Tibial nerve (tissue), 4 donors: ENCODE measurements at places on chromosomes 3 and 15. TPM values are rescaled to one million over a fixed set of nuclear protein-coding genes. Genes with fewer than 3 reads are reported as not detected.

OXTR gene
- total RNA-seq = 1.5 TPM

GOLGA8H gene
- total RNA-seq = 1.7 TPM

AMIGO3 gene
- total RNA-seq = 4.2 TPM

P2RY1 gene
- 8.4 TPM for total RNA-seq

- DNase-seq = no peak
Observed at GRCh38 chr15:27454281-27455075, 483.5 kb downstream of the GABRG3 start.

GRCh38 chr3:150727653-150728502, 24.2 kb upstream of the ERICH6 start:
- DNase-seq = peak; percentile 39

GRCh38 chr3:60675424-60675823, 575.8 kb downstream of the FHIT start:
- DNase-seq = no peak

DNA sequence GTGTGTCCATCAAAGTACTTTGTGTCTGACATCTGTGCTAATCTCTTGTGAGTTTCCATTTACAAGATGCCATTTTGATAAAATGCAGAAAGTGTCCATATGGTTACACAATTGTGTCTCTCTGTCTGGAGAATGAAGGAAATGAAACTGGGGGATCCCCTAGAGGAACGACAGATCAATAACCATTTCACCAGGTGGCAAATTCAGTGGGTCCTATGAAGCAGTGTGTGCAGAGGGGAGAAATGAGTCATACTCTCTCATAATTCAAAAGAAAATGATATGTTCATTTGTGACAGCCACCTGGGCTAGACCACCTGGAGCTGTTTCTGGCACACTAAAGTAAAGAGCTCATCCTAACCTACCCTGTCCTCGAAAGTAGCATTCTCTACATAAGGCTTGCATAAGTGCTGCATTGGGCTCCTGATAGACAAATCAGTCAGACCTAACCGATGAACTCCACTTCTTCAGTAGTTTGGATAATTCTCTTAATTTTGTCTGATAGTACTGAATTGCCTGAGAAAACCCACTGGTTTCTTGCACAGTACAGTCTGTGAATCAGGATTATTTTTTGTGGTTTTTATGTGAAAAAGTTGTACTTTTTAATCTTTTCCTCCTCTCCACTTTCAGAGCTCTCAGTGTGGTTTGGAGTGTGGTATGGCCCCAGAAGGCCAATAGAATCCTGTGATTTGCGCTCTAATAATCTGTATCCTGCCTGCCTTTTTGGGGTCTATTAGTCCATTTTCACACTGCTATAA, 10.3 kb upstream of the CD47 start:
- DNase-seq = no peak

DNA sequence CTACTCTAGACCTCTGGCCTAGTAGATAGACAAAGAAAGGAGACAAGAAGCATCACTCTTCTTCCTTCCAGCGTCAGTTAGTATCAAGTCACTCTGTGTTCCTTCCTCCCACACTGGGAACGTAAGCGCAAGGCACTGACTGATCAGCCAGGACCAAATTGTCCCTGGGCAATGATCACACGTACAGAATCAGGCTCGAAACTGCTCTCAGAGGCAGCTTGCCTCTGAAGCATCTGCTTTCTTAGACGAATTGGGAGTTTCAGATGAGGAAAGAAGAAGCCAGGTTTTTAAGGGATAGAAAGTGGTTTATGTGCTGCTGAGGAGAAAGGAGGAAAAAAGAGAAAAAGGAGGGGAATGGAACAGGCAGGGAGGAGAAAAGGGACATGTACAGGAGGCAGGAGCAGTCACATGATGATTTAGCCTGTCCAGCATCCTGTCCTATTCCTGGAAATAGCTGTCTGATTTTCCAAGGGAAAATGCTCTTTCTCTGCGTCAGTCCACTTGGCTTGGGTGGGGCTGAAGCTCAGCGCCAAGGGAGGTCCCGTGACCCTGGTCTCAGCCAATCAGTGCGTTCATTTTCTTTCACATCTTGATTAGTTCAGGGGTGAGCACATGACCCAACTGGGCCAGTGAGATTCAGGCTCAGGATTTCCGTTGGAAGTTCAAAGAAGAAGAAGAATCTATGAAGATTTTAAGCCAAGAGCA, 102.0 kb upstream of the PRICKLE2 start:
- DNase-seq = peak; percentile 70

DNA sequence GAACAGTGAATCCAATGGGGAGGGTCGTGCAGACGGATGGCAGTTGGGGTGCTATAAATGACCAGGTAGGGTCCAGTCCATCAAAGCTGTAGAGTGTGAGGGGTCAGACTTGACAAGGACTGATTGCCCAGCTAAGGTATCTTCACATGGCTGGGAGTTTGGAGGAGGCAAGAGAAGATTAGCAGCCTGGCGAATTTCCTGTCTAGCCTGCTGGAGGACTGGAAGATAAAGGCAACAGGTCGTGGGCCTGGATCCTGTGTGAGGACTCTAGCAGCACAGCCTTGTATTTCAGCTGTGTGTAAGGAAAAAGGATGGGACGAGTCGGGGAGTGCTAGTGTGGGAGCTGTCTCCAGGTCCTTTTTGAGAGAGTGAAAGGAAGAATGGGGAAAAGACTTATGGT, 17.6 kb downstream of the CCR5AS start:
- DNase-seq = no peak

DNA sequence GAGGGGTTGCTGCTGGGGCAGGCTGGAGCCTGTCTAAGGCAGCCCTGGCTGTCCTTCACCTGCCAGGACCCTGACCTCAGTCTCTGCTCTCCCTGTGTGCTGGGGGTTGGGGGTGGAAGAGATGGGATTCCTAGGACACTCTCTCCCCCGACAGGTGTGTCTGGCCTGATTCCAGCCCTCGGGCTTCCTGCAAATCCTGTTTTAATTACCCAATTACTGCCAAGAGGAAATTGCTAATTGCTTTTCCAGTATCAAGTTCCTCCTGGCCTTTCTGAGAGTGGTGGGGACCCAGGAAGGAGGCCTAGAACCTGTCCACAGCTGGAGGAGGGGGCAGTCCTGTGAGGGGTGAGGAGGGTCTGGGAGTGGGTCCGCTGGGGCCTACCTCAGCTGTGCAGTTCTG, 15.8 kb downstream of the PLXNA1 start:
- DNase-seq = no peak

- DNase-seq = peak; percentile 81
Observed at GRCh38 chr15:98428253-98428989, 219.9 kb upstream of the IGF1R start.

DNA sequence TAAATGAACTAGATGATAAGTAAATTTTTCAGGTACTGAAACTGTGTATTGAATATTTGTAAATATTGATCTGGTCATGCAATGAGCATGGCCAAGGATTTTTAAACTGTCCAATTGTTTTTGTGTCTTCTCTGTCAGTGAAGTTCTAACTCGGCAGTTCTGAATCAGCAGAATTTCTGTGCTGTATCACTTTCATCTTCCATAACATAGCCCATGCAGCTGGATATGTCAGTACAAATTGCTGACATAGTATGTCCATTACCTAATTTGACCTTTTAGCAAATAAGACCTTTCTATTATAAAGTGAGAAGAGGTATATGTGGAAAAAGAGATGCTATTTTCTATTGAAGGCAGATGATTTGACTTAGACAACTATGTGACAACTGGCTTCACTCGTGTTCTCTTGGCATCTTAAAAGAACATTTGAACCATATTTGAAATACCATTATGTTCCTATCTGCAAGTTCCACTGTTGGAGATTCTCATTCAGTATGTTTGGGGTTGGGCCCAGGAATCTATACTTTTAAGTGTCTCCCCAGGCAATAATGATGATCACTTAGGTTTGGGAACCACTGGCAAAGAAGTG, 90.4 kb downstream of the CMSS1 start:
- no peak for DNase-seq

DNA sequence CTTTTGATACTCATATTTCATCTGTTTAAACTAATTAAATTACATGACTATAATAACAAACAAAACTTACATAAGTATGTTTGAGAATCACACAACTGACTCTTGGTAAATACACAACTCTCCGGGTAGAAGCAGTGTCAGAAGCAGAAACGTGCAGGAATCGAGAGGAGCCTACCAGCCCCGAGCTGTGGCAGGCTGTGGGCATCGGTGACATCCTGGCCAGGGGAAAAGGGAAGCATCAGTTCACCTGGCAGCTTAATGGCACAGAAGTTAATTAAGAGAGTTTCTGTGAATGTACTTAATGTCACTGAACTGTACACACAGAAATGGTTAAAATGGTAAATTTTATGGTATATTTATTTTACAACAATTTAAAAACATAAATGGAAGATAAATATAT, 90.2 kb downstream of the CRTC3 start:
- no peak for DNase-seq

DNA sequence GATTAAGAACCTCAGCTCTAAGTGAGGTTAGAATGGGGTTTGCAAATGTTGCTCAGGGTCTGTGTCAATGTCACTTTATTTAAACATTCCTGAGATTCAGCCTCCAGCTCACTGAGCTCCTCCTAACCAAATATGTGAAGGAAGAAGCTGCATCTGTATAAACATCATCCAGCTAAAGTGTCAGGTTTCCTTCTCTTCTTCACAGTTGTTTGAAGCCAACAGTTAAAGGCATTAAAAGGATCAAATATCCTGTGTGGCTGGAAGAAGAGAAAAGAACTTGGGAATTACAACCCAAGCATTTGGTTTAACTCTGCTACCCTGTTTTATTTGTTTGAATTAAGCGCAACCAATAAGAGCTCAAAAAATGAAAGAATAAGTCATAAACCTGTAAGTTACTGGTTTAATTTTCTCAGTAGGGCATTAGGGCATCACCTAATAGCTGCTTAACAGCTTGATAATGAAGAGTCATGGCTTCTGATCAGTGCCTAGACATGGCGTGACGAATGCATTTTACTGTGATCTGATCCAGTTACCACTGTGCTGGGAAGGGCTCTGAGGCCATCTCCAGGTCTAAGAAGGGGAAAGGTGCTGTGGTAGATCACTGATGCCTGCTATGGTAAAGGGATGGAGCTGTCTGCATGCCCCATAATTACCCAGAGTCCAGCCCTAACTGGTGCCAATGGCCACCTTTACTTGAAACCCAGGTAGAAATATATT, 165.7 kb upstream of the TSC22D2 start:
- DNase-seq = no peak

DNA sequence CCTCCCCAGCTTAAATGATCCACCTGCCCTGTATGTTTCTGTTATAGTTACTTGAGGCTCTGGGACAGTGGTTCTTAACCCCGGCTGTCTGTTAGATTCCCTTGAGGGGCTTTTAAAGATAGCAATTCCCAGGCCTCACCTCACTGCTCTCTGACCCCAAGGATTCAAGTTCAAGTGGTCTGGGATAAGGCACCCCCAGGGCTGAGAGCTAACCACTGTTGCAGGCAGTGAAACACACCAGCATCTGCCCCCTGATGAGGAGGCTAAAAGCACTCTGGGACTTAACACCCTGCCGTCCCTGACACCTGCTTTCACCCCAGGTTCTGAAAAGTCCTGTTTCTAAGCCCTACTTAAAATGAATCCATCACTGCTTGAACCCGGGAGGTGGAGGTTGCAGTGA, 103.7 kb downstream of the LRRK1 start:
- DNase-seq = no peak
